Activated naive CD8-positive, alpha-beta T cell treated with anti-CD3 and anti-CD28 coated beads for 36 hours (primary cell): ENCODE measurements at places on chromosomes 16 and 17.

GRCh38 chr16:4386451-4386805 is 14.8 kb downstream of the VASN start:
- no peak for DNase-seq

- DNase-seq, result no peak
Observed at GRCh38 chr16:90010676-90011507, 8.4 kb downstream of the DBNDD1 start.

- DNase-seq, result no peak
Observed at GRCh38 chr16:53081686-53082407, 27.1 kb downstream of the CHD9 start.

- DNase-seq, result no peak
Observed at GRCh38 chr17:82178499-82179261, 34.0 kb downstream of the CCDC57 start.

GRCh38 chr16:819336-820043 is 19.0 kb upstream of the GNG13 start:
- no peak for DNase-seq

DNA sequence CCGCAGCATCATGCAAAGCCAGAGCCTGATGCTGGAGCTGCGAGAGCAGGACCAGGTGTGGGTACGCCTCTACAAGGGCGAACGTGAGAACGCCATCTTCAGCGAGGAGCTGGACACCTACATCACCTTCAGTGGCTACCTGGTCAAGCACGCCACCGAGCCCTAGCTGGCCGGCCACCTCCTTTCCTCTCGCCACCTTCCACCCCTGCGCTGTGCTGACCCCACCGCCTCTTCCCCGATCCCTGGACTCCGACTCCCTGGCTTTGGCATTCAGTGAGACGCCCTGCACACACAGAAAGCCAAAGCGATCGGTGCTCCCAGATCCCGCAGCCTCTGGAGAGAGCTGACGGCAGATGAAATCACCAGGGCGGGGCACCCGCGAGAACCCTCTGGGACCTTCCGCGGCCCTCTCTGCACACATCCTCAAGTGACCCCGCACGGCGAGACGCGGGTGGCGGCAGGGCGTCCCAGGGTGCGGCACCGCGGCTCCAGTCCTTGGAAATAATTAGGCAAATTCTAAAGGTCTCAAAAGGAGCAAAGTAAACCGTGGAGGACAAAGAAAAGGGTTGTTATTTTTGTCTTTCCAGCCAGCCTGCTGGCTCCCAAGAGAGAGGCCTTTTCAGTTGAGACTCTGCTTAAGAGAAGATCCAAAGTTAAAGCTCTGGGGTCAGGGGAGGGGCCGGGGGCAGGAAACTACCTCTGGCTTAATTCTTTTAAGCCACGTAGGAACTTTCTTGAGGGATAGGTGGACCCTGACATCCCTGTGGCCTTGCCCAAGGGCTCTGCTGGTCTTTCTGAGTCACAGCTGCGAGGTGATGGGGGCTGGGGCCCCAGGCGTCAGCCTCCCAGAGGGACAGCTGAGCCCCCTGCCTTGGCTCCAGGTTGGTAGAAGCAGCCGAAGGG is 24.2 kb downstream of the C1QTNF1 start:
- DNase-seq, result no peak

DNA sequence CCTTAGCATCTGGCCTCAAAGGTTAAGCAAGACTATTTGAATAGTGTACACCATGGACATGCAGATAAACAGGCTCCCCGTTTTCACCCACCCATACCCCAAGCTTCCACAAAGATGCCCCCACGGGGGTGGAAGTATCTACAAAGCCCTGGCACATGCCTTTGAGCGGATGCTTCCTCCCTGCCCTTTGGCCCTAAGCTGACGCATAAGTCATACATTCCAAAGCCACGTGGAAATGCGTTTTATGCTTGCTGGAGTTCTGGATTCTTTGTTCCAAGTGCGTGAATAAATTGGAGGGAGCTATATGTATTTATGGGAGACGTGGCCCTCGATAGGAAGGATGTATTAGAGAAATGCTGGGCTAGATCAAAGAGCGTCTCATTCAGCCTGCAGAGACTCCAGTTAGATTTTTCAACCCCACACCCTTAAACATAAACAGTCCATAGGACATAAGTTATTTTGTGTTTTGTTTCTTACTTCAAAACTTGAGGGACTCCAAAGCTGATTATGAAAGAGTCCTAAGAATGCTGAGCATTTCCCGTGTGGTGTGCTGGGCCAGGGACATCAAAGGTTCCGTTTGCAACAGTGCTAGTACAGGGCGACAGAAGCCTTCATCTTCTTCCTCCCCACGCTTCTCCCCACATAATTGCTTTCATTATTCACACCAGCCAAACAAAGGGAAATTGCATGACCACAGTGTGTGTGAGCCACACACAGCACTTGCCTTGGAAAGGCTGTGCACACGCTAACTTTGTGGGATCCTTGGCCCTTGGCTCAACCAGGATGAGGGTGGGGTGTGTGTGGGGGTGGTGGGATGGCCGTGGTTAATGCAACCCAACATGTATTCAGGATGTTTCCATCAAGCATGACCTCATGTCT is 73.6 kb downstream of the WIPI1 start:
- peak; percentile 26 for DNase-seq

DNA sequence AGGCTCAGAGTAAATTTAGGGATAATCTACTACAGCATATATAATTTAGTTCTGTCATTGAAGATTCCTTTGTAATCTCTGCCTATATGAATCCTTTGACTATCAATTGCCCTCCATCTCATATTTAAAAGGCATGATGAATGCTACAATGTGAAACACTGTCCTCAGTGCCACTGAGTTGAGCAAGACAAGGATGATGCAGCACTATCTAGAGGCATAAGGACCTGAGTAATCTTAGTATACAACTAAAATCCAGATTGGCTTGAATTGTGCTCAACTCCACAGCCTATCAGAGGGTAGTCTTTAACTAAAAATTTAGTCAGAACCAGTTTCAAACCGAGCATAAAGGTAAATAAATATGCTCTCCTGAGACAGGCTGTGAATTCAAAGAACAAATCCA is 11.6 kb upstream of the STRADA start:
- no peak for DNase-seq

- no peak for DNase-seq
Observed at GRCh38 chr16:85838876-85839585, 39.5 kb downstream of the COX4I1 start.

- DNase-seq, result no peak
Observed at GRCh38 chr17:83101805-83102480, 22.5 kb downstream of the METRNL start.

DNA sequence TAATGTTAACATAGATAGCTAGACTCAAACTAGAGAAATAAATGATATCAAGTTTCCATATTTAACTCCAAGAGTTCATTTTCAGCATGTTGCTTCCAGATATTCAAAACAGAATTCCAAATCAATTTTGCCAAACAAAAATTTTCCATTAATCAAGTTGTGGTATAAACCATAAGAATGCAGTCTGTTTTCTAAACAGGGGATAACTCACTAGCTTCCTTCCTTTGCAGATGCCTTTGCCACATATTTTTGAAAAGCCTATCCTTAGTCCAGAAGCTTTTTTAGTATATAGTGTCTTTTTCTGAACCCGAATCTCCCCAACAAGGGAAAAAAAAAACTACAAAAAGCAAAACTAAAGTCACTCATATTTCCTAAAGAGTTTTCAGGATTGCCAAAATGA is 61.5 kb downstream of the HELZ start:
- DNase-seq, result no peak

DNA sequence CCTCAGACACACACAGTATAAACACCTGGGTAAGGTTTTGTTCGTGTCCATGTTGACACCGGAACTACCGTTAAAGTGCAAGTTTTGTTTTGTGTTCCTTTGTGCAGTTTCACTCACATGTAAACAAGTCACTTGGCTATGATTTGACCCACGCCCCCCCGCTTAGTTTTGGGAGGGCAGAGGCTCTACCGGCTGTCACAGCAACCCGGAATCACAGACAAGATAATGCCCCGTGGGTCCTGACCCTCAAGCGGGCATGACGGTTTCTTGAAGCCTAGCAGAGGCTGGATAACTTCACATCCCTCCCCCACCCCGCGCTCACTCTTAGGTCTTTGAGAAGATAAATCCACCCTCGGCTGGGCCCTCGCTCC is 1.7 kb downstream of the RASD1 start:
- no peak for DNase-seq

DNA sequence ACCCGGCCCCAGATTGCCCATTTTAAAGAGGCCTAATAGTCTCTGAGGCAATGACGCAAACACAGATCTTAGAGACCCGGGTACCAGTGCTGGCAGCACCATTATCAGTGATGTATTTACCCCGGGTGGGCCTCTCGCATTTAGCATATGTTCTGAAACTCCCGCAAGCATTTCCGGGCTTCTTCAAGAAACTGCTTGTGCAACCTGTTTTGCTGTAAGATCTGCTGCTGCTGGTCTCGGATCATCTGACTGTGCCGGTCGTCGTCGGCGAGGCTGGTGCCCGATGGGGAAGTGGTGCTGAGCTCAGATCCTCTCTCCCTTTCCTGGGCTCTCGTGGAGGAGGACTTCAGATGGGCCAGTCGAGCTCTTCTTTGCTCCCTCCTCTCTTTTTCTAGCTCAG is 12.5 kb downstream of the CEP295NL start:
- DNase-seq, result peak; percentile 45

DNA sequence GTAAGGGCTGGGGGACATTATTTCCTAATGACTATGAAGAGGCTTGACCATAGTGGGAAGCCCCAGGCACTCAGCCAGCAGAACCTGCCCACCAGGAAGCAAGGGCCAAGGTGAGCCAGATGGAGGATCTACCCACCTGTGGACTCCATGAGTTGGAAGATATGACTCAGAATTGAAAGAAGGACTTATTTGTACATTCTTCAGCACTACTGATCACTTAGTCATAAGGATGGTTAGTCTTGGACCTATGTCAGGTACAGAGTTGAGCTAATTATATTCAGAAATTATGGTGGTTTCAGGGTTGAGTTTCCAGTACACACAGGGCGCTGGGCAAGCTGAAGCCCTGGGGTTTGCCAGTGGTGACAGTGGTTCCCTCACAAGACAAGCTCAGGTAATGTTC is 24.0 kb upstream of the GRIN2A start:
- DNase-seq, result no peak

DNA sequence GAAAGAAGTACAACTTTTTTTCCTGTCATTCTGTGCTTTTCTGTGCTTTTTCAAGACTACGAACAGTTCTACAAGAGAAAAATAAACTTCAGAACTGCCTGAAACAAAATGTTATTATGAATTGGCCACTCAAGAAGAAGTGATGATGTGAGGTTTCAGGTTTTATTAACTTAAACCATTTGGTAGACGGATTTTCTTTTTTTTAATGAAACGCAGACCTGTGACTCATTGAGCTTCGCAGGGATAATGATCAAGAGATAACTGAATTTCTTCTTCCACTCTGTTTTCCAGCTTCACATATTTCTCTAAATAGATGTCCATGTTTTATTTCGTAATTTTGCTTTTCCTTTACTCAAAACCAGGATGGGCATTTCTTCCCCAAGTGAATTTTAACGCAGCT is 32.7 kb downstream of the AIPL1 start:
- no peak for DNase-seq

GRCh38 chr17:78041386-78042179 is 83.1 kb downstream of the TNRC6C start:
- no peak for DNase-seq

DNA sequence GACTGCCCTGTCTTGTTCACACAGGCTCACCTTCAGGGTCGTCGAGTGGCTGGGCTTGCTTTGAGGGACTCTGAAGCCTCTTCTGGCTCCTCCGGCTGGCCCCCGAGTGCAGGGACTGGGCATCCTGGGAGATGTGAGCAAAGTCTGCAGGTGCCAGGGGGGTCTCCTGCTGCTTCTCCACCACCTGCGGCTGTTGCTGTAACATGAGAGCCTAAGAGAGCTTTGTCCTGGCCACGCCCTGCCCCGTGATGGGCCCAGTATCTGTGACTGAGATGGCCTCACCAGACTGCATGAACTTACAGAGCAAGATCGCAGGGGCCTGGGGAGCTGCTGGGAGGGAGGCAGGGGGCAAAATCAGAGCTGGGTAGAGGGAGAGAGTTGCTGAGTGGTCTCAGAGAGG is 12.5 kb downstream of the ERN2 start:
- no peak for DNase-seq

DNA sequence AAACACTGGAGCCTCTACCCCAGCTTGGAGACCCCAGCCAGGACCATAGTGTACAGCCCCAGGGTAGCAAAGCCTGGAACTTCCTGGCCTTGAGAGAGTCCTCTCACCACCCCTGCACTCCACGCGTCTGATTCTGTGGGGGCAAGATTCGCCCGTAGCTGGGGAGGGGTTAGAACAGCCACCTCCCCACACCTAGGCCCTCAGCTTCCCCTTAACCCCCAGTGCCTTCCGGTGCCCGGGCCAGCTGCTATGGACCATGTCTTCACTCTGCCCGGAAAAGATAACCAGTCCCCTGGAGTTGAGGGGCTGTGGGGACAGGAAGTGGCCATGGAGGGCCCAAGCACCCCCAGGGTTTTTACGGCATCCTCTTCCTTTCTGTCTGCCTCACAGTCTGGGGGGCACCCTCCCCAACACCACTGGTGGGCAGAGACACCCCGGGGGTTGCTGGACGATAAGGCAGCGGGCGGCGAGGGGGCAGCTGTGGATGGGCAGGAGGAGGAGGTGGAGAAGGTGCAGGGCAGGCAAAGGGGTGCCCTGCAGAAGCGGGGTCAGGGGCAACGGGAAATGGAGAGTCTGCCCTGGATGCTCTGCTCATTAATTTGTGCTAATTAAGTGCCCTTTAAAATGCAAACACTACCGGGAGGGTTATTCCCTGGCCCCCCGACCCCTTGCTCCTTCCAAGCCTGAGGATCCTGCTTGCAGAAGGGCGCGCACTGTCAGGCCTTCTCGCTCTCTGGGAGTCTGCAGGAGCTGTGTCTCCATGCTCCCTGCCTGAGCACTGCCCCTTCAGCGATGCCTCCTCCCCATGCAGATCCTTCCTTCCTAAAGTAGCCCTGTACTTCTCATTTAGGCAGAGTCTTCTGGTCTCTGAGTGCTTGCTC is 2.4 kb downstream of the PRSS27 start:
- DNase-seq, result no peak

GRCh38 chr16:83343935-83344366 is 463.8 kb upstream of the HSBP1 start:
- no peak for DNase-seq

DNA sequence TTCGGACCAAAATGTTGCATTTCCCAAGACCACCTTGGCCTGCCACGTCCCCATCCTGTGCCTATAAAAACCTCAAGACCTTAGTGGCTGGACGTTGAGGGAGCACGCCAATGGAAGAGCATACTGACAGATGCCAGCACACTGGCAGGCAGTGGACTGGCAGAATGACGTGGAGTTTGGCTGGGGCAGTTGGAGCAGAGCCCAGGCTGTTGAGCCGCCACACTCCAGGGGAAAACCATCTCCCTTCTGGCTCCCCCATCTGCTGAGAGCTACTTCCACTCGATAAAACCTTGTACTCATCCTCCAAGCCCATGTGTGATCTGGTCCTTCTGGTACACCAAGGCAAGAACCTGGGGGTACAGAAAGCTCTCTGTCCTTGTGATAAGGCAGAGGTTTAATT is 494.1 kb downstream of the CDH11 start:
- DNase-seq, result no peak

DNA sequence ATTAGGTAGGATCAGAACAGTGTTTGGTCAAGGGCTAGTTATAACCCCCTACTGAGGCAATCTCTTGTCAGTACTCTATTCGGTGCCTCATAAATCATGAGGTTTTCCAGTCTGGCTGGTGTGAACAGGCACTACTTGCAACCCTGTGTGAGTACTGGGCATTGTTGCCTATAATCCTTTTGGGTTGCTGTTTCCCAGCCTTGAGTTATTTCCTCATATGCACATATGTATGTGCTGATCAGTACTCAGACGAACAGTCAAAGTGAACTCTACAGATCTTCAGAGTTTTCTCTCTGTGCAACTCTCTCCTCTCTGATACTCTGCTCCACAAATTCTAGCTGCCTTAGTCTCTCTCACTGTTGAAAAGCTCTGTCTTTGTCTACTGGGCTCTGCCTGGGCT is 164.3 kb downstream of the CDK5R1 start:
- no peak for DNase-seq
